ENCODE measurements at places on chromosomes 7 and 10.

GRCh38 chr10:70589762-70590654 lies 12.5 kb downstream of the PRF1 start:
- DNase-seq = peak; percentile 18

GRCh38 chr7:47332213-47332612 lies 249.7 kb downstream of the TNS3 start:
- no peak for DNase-seq

DNA sequence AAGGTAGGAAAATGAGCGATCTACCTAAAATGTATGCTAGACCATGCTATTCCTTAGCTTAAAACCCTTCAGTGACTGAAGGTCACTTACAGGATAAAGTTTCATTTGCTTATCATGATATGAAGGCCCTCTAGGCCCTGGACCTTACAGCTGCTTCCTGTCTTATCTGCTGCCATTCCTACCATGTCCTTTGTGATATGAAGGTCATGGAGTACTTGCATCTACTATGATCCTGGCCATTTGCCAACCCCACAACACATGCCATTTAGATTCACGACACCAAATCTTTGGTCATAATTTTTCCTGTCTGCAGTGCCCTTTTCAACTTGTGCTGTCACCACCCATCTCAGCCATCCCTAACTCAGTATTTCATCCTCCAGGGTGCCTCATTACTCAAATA lies 181.8 kb upstream of the MDFIC start:
- DNase-seq = no peak

DNA sequence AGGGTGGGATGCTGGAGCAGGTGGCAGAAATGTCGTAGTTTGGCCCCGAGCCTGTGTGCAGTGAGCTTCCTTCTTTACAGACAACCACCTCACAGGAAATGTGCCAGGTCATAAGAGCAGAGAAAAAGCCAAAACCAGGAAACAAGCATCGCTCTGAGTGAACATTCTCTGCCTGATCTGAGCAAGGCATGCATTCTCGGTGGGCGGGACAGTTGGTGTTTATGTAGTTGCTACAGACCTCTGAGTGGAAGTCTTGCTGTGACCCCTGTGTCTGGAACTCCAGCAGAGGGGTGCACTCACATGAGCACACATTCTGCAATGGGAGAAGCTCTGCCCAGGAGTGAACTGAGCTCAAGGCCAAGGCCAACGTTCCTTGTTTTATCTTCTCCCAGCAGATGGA lies 230.1 kb downstream of the TCERG1L start:
- DNase-seq = no peak

DNA sequence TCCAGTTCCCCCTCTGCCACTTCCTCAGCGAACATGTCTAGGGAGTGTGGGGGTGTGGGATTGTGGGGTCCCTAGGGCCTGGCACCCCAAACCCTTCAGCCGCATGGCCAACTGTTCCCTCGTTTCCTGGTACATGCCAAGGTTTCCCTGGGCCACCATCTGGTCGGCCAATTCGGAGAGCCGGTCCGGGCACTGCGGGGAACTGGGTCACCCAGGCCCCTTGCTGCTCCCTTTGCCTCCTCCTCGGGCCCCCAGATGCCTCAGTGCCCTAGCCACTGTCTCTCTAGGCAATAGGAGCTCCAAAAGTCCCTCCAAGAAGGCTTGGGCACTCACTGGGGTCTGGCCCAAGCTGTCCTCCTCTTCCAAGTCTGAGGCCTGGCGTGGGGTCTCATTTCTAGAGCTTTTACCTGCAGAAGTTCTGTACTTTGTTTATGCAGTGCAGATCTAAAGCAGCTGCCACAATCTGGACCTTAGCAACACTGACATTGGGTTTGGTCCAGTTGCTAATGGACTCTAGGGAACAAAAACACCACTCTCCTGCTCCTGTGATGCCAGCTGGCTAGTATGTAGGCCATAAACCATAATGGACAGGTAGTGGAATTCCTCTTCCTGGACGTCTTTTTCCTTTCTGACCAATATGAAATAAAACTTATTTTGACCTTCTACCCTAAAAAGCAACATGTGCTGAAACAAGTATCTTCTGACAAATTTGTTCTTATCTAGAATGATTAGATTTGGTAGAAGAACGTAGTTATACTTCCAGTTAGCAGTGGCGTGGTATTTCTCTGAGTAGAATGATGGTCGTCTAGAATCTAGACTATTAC lies 172.9 kb downstream of the LRRC4 start:
- DNase-seq = no peak

GRCh38 chr7:32266932-32267475 lies 196.8 kb upstream of the PDE1C start:
- DNase-seq = no peak

Measured in NCI-H1694 (cell line).